Esophagus squamous epithelium (tissue), 5 donors: ENCODE measurements at places on chromosomes 3 and 15.

DNA sequence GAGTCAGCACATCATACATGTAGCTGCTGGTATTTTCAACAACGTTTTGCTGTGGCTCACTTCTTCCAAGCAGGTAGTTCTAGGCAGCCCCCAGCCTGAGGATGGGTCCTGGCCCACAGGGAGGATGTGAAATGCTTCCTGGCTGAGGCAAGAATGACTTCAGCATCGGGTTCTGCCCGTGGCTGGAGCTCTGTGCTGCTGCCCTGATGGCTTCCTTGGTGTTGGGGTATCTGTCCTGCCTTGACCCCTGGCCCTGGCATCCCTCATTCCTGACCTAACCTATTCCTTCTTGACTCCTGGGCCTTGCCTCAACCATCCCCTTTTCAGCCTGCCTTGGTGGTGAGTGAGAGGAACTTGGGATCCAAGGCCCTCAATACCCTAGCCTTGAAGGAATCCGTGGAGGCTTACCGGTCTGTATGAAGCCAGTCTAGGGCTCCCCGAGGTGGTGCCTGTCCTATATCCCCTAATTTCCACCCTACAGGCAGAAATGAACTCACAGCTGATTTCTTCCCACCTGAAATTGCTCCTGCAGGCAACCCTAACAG lies 300.6 kb downstream of the TLE3 start:
- DNase-seq, result no peak

DNA sequence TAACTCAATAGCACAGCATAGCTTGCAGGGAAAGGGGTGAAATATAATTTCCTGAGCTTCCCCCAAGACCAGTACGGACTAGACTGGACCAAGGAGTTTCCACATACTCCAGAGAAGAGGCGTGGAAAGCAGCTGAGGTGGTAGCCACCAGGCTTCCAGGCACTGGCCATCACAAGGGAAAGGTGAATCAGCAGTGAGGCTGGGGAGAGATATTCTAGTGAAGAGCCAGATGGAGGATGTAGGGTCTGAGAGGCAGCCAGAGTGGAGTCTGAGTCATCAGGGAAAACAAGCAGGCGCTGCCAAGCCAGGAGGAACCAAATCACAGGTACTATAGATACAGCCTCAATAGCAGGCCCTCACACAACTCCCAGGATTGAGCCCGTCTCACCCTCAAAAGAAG lies 9.6 kb upstream of the RASA2 start:
- DNase-seq, result no peak

DNA sequence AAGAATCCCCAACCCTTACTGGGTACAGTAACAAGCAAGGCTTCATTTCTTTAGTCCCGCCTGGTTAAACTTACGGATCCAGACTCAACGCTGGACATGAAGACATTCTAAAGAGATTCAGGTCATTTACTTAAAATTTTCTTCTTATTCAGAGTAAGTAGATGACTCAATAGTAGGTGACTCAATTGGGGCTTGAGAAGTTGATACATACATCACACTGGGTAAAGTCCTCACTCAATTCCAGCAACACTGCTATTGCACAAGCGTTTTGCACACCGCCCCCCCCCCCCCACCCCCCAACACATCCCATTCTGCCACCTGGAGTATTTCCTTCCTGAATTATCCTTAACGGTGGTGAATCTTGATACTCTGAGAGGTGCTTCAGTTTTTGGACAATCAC lies 610.0 kb downstream of the FOXP1 start:
- DNase-seq, result no peak

- no peak for DNase-seq
Observed at GRCh38 chr3:27723001-27723445, 900 bp upstream of the EOMES start.

GRCh38 chr3:4979428-4980228 lies at the start of gene BHLHE40:
Gene BHLHE40, plus strand, starts transcription at chr3:4979437. Its CDS starts 282 bp downstream, at chr3:4979719.
- peak; percentile 45 for DNase-seq

DNA sequence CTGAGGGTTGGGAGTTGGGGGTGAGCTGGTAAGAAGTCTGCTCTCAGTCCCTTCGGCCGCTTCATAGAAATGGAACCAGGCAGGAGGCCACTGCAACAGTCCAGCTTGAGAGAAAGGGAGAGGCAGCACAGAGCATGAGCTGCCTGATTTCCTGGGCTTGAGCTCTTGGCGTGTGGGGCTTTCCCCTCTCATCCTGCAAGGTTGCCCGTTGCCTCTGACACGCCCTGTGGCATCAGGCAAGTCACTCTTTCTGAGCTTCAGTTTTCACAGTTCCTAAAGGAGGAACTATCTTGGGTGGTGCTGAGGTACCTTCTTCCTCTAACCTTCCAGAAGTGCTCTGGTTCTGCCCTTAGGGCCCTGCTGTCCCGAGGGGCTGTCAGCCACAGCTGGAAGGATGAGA lies 4.9 kb downstream of the MESP2 start:
- no peak for DNase-seq

DNA sequence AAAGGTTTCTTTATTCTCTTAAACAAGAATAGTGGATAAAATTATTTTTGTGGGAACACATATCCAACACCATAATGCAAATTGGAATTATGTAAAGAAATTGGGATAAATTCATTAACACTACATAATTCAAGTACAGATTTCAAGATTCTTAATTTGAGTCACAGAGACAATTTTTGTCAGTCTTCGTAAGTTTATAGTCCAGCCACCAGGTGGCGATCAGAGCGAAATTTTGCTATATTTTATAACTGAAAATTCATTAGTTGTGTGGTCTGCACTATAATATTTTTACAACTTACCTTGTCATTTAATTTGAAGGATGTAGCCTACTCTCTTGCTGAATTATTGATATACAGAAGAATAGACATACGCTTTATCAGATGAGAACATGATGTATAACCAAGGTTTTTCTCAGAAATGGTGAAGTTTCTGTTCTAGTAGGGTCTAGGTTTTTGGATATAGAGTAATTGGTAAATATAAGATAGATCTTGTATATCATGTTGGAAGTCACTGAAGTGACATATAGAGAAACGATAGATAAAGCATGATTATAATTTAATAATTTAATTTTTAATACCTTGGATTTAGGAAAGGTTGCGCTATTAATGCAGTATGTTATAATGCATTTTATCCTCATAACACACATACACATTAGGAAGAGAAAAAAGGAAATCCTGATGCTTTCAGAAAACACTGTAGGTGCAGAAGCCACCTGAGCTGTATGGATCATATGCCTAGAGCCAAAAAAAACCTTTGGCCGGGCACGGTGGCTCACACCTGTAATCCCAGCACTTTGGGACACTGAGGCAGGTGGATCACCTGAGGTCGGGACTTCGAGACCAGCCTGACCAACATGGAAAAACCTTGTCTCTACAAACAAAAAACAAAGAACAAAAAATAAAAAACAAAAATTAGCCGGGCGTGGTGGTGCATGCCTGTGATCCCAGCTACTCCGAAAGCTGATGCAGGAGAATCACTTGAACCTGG lies 31.7 kb downstream of the PLSCR4 start:
- DNase-seq, result no peak
